Ecto neural progenitor cell (in vitro differentiated cells): ENCODE measurements at places on chromosomes 3 and 15.

- no peak for DNase-seq
Measured at GRCh38 chr3:104951426-104951825, 415.3 kb upstream of the ALCAM start.

DNA sequence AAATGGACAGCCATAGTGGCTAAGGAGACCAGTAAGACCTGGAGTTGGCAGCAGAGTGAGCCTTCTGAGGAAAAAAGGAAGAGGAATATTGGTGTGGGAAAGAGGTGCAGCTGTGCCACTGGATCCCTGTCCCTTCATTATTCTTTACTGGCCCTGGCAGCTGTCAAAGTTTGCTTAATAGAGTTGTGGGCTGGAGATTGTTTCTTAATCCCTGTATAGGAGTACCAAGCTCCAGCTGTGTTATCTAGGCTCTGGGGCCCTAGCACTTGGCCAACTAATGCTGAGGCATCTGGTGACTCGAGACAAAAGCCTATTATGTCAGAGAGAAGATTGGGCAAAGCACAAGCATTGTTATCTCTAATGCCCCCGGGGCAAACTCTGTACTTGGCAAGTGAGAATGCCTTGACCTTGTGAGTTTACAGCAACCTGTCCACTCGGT lies 61.4 kb downstream of the ZNF609 start:
- no peak for DNase-seq

DNA sequence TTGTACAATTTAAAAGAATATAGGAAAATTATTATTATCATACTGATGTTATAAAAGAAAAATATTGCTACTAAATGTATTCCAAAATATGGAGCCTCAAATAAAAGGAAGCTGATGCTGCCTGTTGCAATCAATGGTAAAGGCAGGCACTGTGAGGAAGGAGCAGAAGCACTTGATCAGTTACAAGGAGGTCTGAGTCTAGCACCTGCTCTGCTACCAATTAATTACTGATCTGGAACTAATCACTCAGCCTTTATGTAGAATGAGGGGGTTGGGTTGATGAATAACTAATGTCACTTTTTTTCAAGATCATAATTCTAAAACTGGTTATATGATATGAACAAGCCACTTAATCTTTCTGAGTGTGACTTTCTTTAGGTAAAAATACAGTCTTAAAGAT lies 5.5 kb downstream of the ADGRG7 start:
- no peak for DNase-seq

- no peak for DNase-seq
Measured at GRCh38 chr15:62844564-62845240, 197.8 kb upstream of the TPM1 start.

DNA sequence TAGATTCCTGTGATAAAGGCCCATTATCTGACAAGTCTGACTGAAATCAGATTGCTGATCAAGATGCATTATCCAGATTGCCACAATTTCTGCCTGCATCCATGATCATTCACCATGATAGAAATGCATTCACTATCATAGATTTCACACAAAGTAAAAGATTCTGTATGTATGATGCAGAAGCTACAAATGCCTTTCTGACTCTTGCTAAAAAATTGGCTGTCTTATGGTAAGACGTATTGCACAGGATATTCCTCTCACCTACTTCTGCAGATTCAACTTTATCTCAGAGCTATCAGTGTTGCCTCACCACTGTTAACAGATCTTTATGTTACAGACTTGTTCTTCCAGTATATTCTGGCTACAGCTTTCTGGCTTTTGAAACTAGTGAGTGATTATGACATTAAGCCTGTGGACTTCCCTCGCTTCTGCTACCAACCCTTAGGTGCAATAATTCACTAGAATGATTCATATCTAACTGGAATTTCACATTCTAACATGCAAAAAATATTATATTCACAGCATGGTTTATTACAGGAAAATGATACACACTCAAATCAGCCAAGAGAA lies 955.3 kb downstream of the EPHA3 start:
- DNase-seq: no peak

DNA sequence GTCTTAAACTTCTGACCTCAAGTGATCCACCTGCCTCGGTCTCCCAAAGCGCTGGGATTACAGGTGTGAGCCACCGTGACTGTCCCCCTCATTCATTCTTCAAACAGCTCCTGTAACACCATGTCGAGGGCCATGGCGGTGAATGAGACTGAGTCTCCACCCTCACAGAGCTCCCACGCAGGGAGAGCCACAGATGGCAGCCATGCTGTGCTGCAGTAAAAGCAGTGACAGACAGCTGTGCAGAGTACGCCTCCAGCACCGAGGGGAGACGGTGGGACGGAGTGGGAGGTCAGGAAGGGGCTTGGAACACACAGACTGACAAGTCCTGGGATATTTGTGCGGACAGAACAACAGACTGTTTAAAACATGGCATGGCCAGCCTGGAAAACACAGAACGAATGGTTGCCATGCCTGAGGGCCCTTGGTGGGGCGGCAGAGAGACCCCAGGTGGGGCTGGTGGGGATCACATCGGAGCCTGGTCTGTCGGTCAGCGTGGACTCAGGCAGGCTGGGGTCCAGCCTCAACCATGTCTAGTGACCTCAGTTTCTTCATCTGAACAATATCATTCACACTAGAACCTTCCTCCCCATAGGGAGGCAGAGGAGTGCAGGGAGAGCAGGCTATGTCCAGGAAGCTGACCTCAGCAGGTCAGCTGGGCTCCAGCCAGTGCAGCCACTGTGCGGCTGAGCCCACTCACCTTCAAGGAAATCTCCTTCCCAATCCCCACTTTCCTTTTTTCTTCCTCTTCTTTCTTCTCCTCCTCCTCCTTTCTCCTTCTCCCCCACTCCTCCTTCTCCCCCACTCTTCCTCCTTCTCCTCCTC lies 20.6 kb upstream of the LCTL start:
- no peak for DNase-seq

DNA sequence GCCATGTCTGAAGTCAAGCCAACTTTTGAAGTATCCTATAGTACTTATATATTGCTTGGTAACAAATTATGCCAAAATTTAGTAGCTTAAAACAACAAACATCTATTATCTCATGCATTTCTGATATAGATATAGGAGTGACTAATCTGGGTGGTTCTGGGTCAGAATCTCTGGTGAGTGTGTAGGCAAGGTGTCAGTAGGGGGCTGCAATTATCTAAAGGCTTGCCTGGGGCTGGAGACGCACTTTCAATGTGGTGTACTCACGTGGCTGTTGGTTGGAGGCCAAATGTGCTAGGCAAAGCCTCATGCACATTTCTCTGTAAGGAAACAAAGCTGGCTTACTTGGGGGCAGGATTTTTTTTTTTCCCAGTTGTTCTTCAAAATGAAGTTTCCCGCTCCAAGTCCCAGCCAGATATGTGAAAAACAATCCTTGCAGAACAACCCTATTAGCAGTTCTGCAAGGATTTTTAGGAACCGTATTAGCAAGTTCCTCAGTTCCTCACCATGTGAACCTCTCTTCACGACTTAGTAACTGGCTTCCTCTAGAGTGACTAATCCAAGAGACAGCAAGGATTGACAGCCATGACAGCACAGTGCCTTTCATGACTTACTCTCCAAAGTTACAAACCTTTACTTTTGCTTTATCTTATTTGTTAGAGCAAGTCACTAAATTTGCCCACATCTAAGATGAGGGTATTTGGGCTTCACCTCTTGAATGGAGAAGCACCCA lies 25.8 kb downstream of the GREM1 start:
- no peak for DNase-seq

DNA sequence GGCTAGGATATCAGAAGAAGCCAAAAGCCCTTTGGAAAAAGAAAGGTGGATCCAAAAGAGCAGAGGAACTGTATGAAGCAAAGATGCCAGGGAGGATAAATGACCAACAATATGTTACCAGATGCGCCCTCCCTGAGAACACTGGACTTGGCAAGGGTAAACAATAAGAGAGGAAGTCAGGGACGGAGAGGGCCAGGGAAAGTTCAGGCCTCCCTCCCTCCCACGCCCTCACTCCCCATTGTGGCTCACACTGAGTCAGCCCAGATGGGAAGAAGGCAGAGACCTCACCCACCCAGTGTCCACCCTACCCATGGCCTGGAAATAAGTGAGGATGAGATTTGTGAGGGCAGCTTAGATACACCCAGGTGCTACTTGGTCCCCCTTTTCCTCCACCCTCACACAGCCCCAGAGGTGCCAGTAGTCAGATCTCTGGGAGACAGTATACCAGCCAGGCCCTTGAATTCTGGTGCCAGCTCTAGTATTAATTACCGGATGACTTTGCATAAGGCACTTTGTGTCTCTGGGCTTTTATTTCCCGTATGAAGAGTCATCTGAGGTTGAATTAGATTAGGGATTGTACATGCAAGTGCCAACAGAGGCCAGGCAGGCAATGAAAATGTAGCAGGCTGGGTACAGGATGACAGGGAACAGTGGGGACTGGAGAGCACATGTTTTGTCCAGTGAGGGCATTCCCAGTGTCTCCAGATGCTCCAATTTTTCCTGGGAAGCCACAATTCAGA lies 35.1 kb upstream of the FRMD4B start:
- no peak for DNase-seq

GRCh38 chr3:110341047-110341446 lies 730.6 kb upstream of the NECTIN3 start:
- no peak for DNase-seq

- DNase-seq: no peak
Measured at GRCh38 chr3:141411251-141411771, 43.0 kb downstream of the ZBTB38 start.
